ENCODE measurements at places on chromosomes 3 and 15. TPM values are rescaled to one million over a fixed set of nuclear protein-coding genes. Genes with fewer than 3 reads are reported as not detected.

ALS2CL gene
- 15.6 TPM for polyA plus RNA-seq

DNA sequence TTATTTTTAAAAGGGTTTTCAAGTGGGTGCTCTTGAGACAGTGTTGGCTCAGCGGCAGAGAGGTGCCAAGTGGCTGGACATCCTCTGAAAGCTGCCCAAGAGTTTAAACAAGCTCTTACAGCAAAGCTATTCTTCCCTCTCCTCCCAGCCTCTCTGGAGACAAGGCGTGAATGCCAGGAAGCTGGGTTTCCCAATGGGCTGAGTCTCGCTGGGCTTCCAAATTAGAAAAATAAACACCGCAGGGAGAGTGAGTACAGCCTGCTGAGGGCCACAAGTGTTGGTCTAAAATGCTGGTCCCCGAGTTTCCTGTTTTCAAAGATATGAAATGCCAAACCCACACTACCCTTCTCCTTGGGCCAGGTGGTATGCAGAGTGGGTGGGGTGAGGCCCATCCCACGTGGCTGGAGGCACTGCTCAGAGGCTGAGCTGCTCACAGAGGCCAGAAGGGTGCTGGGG is 36.4 kb downstream of the ZDHHC3 start:
- no peak for DNase-seq

DNA sequence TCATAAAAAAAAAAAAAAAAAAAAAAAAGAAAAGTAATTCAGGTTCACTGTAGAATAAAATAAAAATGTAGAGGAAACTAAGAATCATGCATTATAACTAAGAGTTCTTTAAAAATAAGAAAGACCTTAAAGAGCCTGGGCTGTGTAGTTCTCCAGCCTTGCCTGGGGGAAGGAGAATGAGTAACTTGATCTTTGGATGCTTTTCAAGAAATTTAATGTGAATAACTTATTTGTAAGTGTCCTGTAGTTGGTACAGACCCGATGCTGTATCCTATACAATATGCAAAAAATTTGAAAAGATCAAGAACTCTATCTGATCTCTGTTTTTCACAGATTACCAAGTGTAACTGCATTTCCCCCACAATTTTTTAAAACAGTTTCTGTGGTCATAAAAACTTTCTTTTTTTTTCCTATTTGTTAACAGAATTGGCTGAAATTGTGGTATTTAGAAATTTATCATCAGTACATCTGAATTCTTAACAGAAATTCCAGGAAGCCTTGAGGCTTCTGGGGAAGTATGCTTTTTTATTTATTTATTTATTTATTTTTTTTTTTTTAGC is 195.3 kb downstream of the THRB start:
- DNase-seq = no peak

GRCh38 chr15:36468746-36469145 is 110.7 kb upstream of the CDIN1 start:
- DNase-seq = no peak

- DNase-seq = no peak
Observed at GRCh38 chr3:150079029-150079739, 108.5 kb upstream of the PFN2 start.

MCF2L2 gene
- polyA plus RNA-seq = 0.37 TPM

THPO gene
- 1.0 TPM for polyA plus RNA-seq

KIF15 gene
- polyA plus RNA-seq = 0.22 TPM

CYP8B1 gene
- polyA plus RNA-seq = not detected

GRCh38 chr3:178058629-178059028 is 477.6 kb upstream of the KCNMB2 start:
- no peak for DNase-seq

DNA sequence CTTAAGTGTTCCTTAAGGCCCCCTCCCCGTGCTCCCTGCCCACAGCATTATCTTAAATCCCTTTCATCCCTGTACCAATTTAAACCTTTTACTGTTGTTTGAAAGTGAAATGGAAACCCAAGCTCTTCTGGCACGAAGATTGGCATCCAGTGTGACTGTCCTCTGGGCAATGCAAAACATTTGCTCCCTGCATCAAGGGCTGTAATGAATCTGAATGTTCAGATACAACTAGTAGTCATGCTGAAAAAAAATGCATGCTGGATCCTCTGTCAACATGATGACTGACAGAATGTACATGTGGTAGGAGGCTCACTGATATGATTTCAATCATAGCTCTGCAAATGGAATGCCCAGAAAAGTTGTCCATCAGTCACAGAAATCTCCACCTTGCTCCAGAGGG is 8.1 kb upstream of the CDIN1 start:
- DNase-seq = no peak

- DNase-seq = no peak
Observed at GRCh38 chr3:137511655-137512054, 252.5 kb upstream of the SOX14 start.

GCSAM gene
- polyA plus RNA-seq = not detected

DNA sequence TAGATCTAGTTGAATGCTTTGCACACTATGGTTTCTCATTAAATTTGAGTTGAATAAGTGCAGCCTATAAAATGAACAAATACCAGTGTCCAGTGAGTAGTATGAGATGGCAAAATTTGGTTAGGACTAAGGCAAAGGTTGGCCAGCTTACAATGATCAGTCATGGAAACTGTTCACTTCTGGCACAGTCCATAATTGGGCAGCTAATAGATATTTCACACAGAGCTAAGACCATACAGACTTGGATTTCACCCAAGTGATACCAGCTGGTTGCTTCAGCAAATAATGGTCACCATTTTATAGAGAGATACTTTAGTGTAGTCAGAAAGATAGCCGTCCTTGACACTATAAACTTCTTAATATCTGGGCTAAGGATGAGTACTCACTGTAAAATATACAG is 15.7 kb downstream of the GAP43 start:
- no peak for DNase-seq

CLDN1 gene
- polyA plus RNA-seq = 0.10 TPM

GRCh38 chr15:47688573-47689086 is 28.7 kb upstream of the SEMA6D start:
- DNase-seq = no peak

SPESP1 gene
- polyA plus RNA-seq = 5.3 TPM

DNA sequence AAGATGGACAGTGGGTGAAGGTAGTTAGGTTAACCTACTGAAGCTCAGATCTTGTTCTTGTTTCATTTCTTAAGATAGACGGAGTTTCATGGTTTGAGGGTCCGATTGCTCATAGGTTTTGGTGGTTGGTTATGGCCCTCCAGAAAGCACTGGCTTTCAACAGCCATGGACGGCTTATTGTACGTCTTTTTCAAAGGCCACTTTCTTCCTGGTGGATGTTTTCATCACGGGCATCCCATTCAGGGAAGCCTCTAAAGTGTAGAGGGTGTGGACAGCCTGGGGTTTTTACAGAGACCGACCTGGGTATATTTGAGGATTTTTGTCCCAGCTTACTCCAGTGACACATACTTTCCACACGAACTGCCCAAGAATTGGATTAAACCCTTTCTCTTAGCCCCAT is 132.7 kb upstream of the ONECUT1 start:
- DNase-seq = no peak

DNA sequence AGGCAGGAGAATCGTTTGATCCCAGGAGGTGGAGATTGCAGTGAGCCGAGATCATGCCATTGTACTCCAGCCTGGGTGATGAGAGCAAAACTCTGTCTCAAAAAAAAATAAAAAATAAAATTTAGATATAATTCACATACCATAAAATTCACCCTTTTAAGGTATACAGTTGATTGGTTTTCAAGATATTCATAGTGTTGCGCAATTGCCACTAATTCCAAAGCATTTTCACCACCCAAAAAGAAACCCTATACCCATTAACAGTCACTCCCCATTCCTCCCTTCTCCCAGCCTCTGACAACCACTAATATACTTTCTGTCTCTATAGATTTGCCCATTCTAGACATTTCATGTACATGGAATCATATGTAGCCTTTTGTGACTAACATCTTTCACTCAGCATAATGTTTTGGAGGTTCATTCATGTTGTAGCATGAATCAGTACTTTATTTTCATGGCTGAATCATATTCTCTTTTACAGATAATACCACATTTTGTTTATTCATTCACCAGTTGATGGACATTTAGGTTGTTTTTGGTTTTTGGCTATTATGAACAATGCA is 116.7 kb downstream of the RASA2 start:
- DNase-seq = no peak

GRCh38 chr15:92184142-92184541 is 209.5 kb upstream of the ST8SIA2 start:
- DNase-seq = no peak

GRCh38 chr3:58175437-58176184 is 35.2 kb downstream of the DNASE1L3 start:
- DNase-seq = no peak

GRCh38 chr15:71082803-71083202 is 32.5 kb upstream of the THSD4 start:
- peak; percentile 52 for DNase-seq

- DNase-seq = peak; percentile 24
Observed at GRCh38 chr3:9767418-9767817, 2.3 kb downstream of the CAMK1 start.

Data from heart right ventricle (tissue), 16 donors.